ENCODE measurements at places on chromosomes 2 and 18. TPM values are rescaled to one million over a fixed set of nuclear protein-coding genes. Genes with fewer than 3 reads are reported as not detected.

- DNase-seq: no peak
These were observed 35.9 kb downstream of the ADI1 start for GRCh38 chr2:3483227-3483985.

GRCh38 chr2:238774071-238774470 lies 73.8 kb upstream of the TWIST2 start:
- DNase-seq: no peak

DNA sequence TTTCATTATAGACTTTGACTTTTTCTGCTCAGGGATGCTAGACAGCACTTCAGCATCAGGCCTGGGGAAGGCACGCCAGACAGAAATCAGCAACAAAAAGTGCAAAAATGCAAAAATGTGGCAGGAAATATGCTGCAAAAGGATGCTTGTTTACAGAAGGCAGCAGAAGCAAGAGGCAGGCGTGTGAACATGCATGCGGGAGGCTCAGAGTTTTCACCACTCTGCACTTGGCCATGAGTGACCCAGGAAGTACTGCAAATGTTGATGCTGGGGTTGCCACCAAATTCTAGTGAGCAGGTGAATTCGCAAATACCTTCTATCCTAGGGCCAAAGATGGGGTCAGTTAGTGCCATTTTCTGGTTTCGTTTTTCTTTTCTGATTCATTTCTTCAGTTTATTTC lies 55.5 kb upstream of the ALKAL2 start:
- no peak for DNase-seq

Gene CRYBA2
- not detected for total RNA-seq

Gene ROCK2
- 31.2 TPM for total RNA-seq

GRCh38 chr18:26893996-26894395 lies 28.5 kb upstream of the AQP4 start:
- DNase-seq: no peak

GRCh38 chr2:224126440-224126839 lies 87.4 kb upstream of the SERPINE2 start:
- DNase-seq: no peak

GRCh38 chr2:162074928-162075688 lies 1.1 kb upstream of the DPP4 start:
- no peak for DNase-seq

GRCh38 chr2:162509288-162509968 lies 165.5 kb downstream of the GCA start:
- DNase-seq: no peak

GRCh38 chr2:118697781-118698180 lies 149.7 kb downstream of the EN1 start:
- peak; percentile 42 for DNase-seq

DNA sequence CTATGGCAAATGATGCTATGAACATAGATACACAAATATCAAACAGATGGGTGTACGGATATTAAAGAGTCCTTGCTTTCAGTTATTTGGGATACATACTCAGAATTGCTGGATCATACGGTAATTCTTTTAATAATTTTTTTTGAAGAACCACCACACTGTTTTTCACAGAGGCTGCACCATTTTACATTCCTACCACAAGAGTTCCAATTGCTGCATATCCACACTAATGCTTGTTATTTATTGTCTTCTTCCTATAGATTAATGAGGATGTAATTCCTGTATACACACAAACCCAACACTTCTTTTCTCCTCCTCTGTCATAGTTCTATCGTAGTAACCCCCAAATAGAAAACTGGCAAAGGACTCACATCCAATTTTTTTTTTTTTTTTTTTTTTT lies 21.7 kb downstream of the CD302 start:
- no peak for DNase-seq

Gene ALPP
- total RNA-seq: not detected

- no peak for DNase-seq
These were observed 22.3 kb downstream of the RNF125 start for GRCh38 chr18:32040936-32041335.

DNA sequence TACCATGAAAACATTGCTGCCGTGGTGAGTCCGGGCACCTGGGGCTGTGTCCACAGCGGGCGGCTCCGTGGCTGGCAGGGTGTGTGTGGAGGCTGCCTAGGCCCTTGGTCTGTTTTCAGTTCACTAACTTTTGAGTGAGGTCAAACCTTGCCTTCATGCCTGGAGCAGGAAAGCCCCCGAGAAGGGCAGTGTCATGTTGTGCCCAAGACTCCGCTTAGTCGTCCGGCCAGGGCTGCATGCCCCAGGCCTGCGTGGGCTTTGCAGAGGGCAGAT lies 24.1 kb downstream of the MAL start:
- no peak for DNase-seq

- DNase-seq: peak; percentile 64
These were observed 78.0 kb upstream of the TANC1 start for GRCh38 chr2:158890296-158890905.

Gene TUBB8B
- total RNA-seq: 0.67 TPM

GRCh38 chr2:109134741-109135358 lies 5.8 kb downstream of the SH3RF3 start:
- no peak for DNase-seq

Gene ALPI
- total RNA-seq: not detected

GRCh38 chr2:236844711-236845110 lies 241.0 kb upstream of the COPS8 start:
- no peak for DNase-seq

- DNase-seq: no peak
These were observed 6.0 kb downstream of the SEPTIN10 start for GRCh38 chr2:109607766-109608165.

DNA sequence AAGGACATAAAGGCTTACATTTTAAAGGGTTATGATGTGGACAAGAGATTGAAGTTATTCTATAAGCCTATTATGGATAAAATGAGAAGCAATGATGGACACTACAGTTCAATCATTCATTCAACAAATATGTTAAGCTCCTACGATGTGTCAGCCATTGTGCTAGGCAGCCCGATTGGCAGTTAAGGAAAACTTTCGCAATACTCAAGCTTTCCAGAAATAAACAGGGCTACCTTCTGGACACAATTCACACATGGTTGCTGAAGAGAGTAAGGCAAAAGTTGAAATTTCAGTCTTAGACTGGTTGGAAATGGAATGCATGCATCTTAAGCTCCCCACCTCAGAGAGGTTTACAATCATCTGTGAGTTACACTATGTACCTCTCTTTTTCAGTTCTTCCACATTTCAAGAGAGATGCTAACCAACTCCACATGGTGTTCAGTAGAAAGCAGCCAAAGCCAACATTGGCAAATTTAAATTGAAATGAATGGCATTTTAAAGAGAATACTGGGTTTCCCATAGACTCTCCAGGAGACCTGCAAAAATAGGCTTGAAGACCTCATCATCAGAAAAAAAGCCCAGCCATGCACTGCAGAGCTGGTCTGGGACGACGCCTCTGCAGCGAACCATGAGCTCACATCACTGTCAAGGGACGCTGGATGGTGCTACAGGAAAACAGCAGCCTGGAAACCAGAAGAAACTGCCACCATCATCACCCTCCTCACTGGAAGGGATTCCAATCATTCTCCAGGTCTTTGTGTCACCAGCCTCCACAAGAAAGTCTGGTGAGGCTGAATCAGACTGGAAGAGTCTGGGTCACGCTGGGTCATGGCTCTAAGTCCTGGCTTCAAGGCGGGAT lies 276.3 kb downstream of the AFF3 start:
- DNase-seq: no peak

- no peak for DNase-seq
These were observed 28.6 kb downstream of the LRATD1 start for GRCh38 chr2:14661163-14661562.

DNA sequence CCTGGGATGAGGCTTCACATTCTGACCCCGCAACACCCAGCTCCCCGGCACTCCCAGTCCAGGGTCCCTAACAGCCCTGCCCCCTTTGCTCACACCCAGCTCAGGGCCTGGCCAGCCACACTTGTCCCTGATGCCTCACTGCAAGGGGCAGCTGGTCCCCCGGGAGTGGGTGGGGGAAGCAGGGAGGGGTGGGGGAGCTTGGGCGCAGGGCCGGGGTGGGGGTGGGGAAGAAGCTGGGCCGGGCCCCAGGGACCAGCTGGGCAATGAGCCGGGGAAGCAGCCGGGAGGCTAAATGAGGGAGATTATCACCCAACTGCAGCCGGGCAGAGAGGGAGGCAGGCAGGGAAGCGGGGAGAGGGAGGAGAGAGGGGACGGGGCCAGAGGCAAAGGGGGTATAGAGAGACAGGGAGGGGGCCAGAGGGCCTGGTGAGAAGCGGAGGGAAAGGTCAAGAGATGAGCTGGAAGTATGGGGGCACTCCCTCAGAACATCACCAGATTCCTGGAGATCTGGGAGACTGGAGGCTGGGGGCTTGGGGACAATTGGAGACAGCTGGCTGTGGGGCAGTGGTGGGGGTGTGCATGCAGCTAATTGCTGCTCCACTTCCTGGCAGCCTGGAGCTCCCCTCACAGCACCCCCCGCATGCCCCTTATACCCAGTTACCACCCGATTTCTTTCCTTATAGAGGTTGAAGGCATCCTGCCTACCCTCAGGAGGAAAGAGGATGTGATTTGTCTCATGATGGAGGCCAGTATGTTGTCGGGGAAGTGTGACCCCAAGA lies 2.5 kb upstream of the ASIC4 start:
- no peak for DNase-seq

Gene PROM2
- 40.7 TPM for total RNA-seq

- DNase-seq: no peak
These were observed 6.5 kb upstream of the COQ10B start for GRCh38 chr2:197446844-197447243.

GRCh38 chr2:108571286-108571685 lies 37.0 kb downstream of the LIMS1 start:
- no peak for DNase-seq

- no peak for DNase-seq
These were observed 1.8 kb downstream of the HNMT start for GRCh38 chr2:137966043-137966442.

DNA sequence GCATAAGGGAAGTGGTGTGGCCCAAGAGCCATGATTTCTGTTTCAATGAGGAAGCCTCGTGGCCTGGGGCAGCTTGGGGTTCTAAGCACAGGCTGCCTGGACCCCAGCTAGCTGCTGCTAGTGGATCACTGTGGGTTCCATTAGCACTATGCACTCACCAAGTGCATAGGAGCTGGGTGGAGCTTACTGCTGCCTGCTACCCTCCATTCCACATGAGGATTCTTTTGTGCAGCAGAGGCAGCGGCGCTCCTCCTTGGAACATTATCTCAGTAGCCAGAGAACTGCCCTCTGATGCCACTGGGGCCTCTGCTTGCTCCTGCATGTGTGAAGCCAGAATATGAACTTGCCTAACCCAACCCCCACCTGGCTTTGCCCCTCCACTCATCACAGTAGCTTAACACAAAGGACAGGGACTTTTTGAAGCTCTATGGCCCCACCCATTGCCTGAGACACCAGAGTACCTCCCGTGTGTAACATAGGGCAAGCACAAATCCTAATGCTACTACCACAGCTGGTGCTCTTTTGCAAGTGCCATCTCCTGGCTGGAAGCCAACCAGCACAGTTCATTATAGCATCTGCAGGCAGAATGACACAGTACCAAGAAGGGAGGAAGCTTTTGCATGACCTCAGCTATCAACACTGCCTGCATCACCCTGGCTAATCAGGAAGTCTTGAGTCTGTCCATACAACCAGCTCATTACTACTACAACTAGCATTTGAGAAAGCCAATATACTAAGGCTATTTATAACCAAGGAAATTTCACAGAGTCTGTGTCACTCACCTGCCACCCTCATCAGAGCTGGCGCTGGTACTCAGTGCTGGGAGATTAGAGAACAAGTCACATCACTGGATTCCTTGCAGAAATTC lies 297.0 kb upstream of the GULP1 start:
- no peak for DNase-seq

Gene CNGA3
- total RNA-seq: not detected

Gene ADRA2B
- total RNA-seq: 0.03 TPM

DNA sequence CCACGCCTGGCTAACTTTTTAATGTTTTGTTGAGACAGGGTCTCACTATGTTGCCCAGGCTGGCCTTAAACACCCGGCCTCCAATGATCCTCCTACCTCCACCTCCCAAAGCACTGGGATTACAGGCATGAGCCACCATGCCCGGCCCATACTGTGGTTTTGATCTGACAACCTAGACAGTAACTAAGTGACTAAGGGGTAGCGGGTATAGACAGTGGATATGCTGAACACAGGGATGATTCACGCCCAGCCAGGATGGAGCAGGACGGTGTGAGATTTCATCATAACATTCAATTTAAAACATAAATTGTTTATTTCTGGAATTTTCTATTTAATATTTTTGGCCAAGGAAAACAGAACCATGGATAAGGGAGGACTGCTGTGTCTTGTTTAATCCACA lies 36.0 kb upstream of the YPEL5 start:
- DNase-seq: peak; percentile 53

- no peak for DNase-seq
These were observed 90.4 kb upstream of the SALL3 start for GRCh38 chr18:78889250-78889649.

DNA sequence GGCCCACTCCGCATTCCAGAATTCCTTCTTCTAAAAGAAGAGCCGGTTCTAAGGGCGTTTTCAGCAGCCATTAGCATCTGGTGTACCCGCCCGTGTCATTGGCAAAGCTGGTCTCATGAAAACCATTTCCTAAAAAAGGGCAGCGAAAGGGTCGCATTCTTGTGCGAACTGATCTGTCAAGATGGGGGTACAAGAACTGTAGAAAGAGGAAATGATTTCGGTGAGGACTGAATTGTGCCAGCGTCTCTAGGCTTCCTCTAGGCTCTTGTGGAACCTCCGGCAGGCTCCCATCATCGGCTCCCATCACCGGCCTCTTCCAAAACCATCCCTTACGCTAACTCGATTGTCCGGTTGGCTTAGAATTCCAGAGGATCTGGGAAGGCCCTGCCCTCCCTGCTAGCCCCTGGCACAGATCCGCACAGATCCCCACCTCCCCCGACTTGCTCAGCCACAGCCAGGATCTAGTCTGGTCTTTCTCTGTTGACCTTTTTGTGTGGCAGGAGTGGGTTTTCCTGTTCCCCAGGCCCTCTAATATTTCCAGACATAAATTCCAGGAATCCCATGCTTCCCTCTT lies 1.3 kb downstream of the RAB31 start:
- DNase-seq: no peak

DNA sequence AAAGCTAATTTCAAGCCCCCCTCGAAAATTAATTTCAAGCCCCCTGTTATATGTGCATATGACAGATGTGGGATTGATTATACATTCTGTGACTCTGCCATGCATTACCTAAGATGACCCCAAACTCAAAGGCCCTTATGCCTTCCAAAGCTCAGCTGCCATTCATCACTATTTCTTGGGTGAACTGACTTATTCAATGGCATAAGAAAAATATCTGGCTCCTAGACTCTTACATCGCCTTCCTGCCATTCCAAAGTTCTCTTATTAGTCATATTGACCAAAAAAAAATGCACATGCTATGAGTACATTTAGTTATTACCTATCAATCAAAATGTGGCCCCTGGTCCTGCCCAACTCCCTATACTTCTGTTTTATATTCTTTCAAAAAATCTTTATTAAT lies 291.8 kb upstream of the CHAC2 start:
- peak; percentile 29 for DNase-seq

Gene GAREM2
- 0.27 TPM for total RNA-seq

- no peak for DNase-seq
These were observed 442 bp upstream of the OTOF start for GRCh38 chr2:26478366-26478765.
